Stimulated activated CD8-positive, alpha-beta memory T cell treated with anti-CD3 and anti-CD28 coated beads, Interleukin-4, amount 100 ng/mL, for 4 hours (primary cell): ENCODE measurements at places on chromosomes 7 and 10.

DNA sequence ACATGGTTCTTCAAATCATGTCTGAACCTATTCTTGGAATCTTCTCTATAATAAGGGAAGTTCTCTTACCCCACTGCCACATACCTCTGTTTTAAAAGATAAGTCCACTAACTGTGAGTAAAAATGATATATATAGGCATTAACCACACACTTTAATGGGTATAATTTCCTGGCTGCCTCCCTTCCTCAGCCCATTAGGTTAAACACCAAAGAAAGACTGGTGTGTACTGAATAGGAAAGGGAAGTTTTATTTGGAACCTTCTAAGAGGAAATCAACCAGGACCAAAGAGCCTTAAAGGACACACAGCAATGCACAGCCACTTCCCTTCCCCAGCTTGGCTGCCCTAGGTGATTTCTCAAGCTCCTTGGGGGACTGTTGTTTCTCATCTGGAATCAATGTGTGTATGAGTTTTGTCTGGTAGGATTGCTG is 5.0 kb upstream of the WBP1L start:
- DNase-seq: no peak

DNA sequence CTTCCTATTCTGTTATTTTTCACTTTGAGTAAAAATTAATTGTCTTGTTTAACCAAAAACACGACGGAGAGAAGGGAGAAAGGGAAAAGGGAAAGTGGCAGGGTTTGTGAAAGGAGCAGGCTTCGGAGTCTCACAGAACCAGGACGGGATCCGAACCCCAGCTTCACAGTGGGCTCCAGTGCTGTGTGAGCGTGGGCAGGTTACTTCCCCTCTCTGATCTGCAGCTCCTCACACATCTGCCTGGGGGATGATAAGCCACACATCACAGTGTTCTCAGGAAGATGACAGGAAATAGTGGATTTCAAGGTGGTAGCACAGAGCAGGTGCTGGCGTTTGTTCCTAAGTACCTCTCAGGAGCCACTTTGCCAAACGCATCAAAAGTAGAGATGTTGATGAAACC is 94.2 kb upstream of the GPR26 start:
- no peak for DNase-seq

DNA sequence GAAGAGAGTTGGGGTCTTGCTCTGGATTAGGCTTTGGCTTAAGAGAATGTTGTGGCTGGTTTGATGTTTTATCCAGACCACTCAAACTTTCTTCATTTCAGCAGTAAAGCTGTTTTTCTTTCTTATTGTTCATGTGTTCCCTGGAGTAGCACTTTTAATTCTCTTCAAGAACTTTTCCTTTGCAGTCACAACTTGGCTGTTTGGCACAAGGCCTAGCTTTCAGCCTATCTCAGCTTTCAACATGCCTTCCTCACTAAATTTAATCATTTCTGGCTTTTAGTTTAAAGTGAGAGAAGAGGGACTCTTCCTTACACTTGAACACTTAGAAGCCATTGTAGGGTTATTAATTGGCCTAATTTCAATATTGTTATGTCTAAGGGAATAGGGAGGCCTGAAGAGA is 18.1 kb downstream of the CCDC126 start:
- DNase-seq: no peak

DNA sequence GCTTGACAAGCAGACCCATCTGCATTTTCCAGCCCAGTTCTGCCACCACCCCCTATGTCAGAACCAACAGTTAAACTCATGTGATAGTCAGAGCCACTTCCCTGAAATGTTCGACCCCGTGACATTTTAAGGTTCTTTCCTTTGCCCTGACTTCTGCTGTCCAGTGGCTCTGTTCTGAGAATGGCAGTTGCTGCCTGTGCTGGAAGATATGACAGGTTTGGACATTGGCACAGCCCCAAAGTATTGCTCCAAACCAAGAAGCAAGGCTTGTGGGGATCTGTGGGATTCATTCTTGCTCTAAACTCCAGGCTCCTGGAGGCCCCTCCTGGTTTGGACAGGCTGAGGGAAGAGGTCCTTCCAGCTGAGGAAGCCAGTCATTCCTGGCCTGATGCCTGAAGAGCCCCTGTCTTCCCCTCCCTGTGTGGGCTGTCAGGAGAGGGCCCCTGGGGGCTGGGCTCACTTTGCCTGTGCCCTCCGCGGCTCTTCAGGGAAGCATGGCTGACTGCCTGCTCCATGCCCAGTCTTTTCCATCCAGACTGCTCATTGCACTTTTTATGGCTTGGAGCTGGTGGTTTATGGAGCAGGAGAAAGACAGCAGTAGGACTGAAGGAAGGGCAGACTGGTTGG is 138.0 kb downstream of the CDH23 start:
- no peak for DNase-seq

- DNase-seq: no peak
Observed at GRCh38 chr10:118551535-118552100, 43.8 kb downstream of the PRLHR start.

- no peak for DNase-seq
Observed at GRCh38 chr7:6155596-6155995, 116.8 kb downstream of the CYTH3 start.

- DNase-seq: no peak
Observed at GRCh38 chr10:65415318-65415717, 1510.5 kb upstream of the LRRTM3 start.

- no peak for DNase-seq
Observed at GRCh38 chr7:1330801-1331425, 98.2 kb downstream of the UNCX start.

DNA sequence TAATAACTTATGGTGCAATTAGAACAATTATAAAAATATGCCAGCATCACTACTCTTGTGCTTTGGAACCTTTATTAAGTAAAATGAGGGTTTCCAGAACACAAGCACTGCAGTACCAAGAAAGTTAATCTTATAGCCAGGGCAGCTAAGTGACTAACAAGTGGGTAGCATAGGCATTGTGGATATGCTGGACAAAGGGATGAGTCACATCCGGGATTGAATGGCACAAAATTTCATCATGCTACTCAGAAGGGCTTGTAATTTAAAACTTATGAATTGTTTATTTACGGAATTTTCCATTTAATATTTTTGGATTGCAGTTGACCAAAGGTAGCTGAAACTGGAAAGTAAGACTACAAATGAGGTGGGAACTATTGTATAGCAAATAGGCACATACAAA is 250.6 kb downstream of the C7orf25 start:
- no peak for DNase-seq

- no peak for DNase-seq
Observed at GRCh38 chr7:71772779-71773178, 639.4 kb downstream of the CALN1 start.

DNA sequence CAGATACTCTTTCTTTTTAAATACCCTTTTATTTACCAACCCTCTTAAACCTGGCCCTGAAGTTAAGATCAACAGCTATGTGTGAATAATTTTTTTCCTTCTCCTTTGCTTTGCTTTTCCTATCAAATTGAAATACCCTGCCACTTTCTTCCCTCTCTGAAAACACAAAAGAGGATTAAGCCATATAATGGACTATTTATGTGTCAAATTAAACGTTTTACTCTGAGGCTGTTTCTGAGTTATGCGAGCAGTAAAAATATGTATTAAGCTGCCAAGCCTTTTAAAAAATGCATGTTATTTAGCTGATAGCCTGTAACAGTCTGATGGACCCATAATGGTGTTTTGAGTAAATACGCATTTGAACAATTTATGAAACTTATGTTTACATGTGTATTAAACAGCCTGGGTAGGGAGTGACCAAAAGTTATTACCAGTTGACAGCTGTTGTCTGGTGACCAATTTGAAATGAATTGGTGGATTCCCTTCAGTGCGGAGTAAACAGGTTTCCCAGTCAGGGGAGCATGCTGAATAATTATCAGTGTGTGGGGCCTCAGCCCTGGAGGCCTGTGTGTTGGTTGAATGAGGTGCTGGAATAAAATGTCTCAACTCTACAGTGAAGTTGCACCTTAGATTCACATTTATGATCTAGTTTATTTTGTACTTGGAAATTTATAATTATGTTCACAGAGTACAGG is 89.6 kb downstream of the AUTS2 start:
- DNase-seq: no peak

DNA sequence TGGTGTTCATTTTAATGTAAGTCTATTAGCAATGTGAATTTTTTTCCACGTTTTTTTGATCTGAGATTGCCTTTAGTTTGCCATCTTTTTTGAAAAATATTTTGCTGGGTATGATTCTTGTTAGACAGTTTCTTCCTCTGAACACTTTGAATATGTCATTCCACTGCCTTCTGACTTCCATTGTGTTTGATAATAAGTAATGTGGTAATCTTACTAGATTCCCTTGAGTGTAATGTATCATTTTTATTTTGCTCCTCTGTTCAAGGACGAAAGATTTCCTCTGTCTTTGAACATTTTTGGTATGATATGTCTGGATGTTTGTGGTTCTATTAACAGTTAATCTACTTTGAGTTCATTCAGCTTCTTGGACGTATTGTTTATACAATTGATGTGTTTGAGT is 371.4 kb downstream of the SUGCT start:
- no peak for DNase-seq

DNA sequence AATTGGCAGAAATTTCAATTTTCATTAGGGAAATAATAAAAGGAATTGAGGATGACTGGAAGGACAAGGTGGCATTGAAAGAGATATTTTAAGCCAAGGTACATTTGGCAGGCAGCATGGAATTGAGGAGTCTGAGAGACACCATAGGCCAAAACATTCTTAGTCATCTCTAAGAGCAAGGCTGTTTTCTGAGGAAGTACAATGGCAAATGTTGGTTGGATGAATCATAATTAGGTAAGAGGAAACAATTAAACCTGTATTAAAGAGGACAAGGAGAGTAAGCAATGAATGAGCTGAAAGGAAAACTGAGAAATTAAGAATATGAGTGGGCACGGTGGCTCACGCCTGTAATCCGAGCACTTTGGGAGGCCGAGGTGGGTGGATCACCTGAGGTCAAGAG is 86.3 kb downstream of the MRPL32 start:
- no peak for DNase-seq

DNA sequence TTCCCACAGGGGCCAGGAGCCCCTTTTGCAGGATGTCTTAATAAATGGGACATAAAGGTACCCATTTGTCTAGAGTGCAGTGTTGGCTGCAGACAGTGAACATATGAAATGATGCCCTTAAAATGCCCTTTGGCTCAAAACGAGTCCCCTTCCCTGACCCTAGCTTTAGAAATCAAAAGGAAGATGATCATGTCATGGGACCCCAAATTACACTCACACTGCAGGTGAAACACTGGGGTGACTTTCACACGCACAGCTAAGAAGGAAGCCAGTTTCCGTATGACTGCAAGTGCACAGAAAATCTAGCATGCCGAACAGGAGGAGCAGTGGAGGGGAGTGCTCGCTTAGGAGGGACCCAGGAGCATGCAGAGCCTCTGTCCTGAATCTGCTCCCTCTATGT is 154.5 kb upstream of the KLF14 start:
- no peak for DNase-seq

DNA sequence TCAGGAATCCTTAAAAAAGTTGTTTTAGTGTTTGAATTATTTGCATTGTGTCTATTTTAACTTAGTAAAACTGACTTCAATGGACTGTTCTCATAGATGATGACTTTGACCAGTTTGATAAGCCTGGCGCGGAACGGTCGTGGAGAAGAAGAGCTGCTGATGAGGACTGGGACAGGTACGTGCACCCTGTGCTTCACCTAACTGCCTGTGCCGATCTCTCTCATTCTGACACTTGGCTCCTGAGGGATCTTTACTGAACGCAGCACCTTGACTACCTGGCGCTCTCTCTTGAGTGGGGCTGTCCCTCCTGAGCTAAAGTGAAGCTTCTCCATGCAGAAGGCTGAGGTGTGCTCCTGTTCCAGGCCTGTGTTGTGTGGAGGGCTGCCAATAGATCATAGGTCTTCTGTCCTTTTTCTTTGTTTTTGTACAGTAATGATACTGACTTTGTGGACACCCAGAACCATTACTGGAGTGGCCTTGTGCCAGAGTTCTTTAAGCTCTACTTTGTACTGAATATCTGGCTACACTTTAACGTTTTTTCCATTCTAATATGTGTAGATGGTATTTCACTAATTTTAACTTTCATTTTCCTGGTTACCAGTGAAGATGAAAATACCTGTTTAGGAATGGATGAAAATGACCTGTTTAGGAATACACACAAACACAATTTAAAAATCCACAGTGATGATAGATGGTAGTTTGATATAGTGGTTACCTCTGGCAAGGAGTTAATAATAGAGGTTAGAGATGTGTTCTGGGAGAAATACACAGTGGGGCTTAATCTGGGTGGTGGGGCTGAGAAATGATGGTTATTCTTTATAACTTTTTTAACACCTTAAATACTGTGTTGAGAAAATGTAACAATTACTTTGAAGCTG is 20.9 kb downstream of the RBM33 start:
- no peak for DNase-seq

GRCh38 chr7:75621124-75621523 is 117.6 kb downstream of the HIP1 start:
- DNase-seq: no peak
